Neural progenitor cell (in vitro differentiated cells): ENCODE measurements at places on chromosomes 3 and 15.

- H3K27me3 ChIP-seq: no peaks in the 10 kb centered on the region
- no peaks in the 10 kb centered on the region for H3K4me1 ChIP-seq
- no peak for DNase-seq
- H3K36me3 ChIP-seq: no peaks in the 10 kb centered on the region
- H3K4me3 ChIP-seq: no peak overlapping the region
Measured at GRCh38 chr15:39745415-39745814, 37.2 kb downstream of the FSIP1 start.

- no peaks in the 10 kb centered on the region for H3K4me1 ChIP-seq
- DNase-seq: no peak
- no peak overlapping the region for H3K4me3 ChIP-seq
- H3K27ac ChIP-seq: no peak overlapping the region
- no peaks in the 10 kb centered on the region for H3K27me3 ChIP-seq
Measured at GRCh38 chr3:78139166-78139565, 1099.3 kb downstream of the ROBO2 start.

GRCh38 chr3:24119321-24119751 is 174.2 kb downstream of the NR1D2 start:
- no peaks in the 10 kb centered on the region for H3K36me3 ChIP-seq
- no peak overlapping the region for H3K27ac ChIP-seq
- no peak for DNase-seq
- no peaks in the 10 kb centered on the region for H3K27me3 ChIP-seq
- H3K4me1 ChIP-seq: peaks cover 12% of the 10 kb centered on the region

DNA sequence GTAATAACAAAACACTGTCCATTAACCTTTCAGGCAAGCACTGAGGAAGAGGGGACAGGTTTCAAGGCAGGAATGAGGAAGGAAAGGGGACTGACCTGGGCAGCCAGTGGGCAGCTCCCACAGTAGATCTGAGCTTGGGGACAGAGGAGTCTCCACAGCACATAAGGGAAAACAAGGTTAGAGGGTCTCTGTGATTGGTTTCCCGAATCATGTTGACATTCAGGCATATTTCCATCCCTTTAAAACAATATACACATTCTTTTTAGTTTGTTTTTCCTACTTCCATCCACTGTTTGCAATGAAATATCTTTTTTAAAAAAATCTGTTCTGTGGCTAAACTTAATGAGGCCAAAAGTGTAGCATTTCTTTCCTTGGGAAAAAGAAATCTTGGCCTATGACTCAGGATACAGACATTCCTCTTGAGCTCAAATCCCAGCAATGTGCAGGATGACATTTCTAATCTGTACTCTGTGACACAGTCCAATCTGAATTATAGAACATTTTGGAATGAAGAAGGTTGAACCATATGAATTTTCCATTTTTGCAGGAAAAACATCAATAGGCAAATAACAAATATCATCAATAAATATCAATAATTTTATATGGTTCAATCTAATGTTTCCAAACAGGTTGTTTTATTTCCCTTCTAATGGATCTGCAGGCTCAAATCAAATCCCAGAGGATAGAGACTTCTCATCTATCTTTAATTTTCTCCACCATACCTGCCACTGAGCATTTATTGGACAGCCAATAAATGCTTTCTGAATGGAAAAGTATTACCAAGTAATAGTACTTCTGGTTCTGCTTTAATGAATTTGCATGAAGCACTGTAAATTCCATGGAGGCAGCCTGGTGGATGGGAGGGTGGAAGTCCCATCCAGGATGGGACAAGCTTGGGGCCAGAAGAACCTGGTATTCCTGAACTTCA is 54.1 kb downstream of the ITGB5 start:
- H3K27me3 ChIP-seq: no peaks in the 10 kb centered on the region
- H3K4me1 ChIP-seq: peaks cover 32% of the 10 kb centered on the region
- DNase-seq: no peak
- H3K27ac ChIP-seq: no peak overlapping the region

DNA sequence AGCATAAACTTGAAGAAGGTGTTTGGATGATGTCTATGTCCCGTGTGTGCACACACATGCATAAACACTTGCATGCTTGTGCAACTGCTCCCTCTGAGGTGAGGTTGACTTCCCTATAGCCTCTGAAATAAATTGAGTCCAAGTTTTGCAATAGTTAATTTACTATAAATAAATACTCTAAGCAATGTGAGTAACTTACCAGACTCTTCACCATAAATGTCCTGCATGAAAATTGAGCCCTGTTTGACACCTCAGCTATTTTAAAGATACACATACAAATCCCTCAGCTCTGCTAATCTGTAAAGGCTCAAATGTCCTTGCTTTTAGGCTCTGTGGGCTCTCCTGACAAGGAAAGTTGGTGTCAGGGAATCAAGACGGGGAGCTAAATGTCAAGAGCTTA is 37.1 kb downstream of the GJD2 start:
- no peak overlapping the region for H3K4me3 ChIP-seq
- no peak for DNase-seq
- no peak overlapping the region for H3K27ac ChIP-seq
- no peaks in the 10 kb centered on the region for H3K27me3 ChIP-seq

GRCh38 chr3:52645549-52645948 is 40.2 kb downstream of the PBRM1 start:
- H3K36me3 ChIP-seq: peaks cover 23% of the 10 kb centered on the region
- H3K4me1 ChIP-seq: no peaks in the 10 kb centered on the region
- H3K27me3 ChIP-seq: no peaks in the 10 kb centered on the region
- H3K4me3 ChIP-seq: no peak overlapping the region
- H3K27ac ChIP-seq: no peak overlapping the region
- no peak for DNase-seq

- H3K4me3 ChIP-seq: no peak overlapping the region
- H3K27ac ChIP-seq: no peak overlapping the region
- no peaks in the 10 kb centered on the region for H3K27me3 ChIP-seq
- peak; percentile 28 for DNase-seq
- H3K36me3 ChIP-seq: no peaks in the 10 kb centered on the region
Measured at GRCh38 chr3:189355481-189356201, 183.9 kb downstream of the TPRG1 start.

DNA sequence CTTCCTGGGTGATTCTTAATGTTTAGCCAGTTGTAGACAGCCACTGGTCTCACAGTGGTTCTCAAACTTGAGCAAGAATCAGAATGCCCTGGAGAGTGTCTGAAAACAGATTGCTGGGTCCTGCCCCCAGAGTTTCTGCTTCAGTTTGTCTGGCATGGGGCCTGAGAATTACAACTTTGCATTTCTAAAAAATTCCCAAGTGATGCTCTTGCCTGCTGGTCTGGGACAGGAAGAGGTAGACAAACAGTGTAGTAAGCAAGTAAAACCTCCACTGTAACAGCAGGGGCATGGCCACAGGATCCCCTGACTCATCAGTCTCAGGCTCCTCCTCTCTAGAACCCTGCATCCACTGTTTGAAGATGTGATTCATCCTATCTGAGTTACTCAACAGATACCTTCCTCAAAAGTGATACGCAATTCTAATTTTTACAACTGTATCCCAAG is 36.5 kb downstream of the DZIP1L start:
- H3K27ac ChIP-seq: no peak overlapping the region
- no peak for DNase-seq
- no peaks in the 10 kb centered on the region for H3K4me1 ChIP-seq
- H3K27me3 ChIP-seq: no peaks in the 10 kb centered on the region

- no peaks in the 10 kb centered on the region for H3K27me3 ChIP-seq
- no peak overlapping the region for H3K4me3 ChIP-seq
- DNase-seq: peak; percentile 45
- H3K4me1 ChIP-seq: peaks cover 12% of the 10 kb centered on the region
- H3K36me3 ChIP-seq: no peaks in the 10 kb centered on the region
Measured at GRCh38 chr3:126013751-126014156, 44.8 kb downstream of the ROPN1B start.

GRCh38 chr3:106842151-106842550 is 535.1 kb upstream of the CCDC54 start:
- no peaks in the 10 kb centered on the region for H3K27me3 ChIP-seq
- peaks cover 4% of the 10 kb centered on the region for H3K4me1 ChIP-seq
- H3K27ac ChIP-seq: no peak overlapping the region
- DNase-seq: no peak

GRCh38 chr3:139380575-139380974 is 8.9 kb downstream of the COPB2 start:
- no peak overlapping the region for H3K4me3 ChIP-seq
- no peak for DNase-seq
- no peaks in the 10 kb centered on the region for H3K27me3 ChIP-seq
- peaks cover 23% of the 10 kb centered on the region for H3K36me3 ChIP-seq
- H3K27ac ChIP-seq: no peak overlapping the region

GRCh38 chr3:154169796-154170110 is 48.6 kb downstream of the ARHGEF26 start:
- H3K4me3 ChIP-seq: no peak overlapping the region
- H3K36me3 ChIP-seq: no peaks in the 10 kb centered on the region
- H3K4me1 ChIP-seq: peaks cover 4% of the 10 kb centered on the region
- no peak overlapping the region for H3K27ac ChIP-seq
- no peaks in the 10 kb centered on the region for H3K27me3 ChIP-seq
- no peak for DNase-seq

DNA sequence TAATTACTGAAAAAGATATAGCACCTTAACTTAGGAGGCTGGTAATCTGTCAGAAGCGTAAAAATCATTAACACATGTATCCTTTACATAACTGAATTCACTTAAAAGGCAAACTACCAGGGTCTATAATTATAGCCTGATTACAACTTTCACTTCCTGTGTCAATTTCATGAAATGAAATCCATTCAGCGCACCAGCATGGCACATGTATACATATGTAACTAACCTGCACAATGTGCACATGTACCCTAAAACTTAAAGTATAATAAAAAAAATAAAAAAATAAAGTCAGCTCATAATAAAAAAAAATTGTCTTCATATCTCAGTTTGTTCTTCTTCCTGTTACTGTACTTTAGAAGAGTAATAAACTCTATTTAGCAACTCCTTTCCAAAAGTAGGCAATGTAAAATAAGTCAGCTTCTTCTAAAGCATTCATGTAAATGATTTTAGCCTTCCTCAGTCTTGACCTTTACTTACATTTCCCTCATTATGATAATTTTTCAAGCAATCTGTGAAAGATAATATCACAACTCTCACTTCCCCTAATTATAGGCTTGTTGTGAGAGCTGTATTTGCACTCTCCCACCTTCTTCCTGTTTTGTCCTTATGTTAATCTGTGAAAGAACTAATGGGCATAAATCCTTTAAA is 50.1 kb downstream of the KBTBD8 start:
- no peak overlapping the region for H3K4me3 ChIP-seq
- H3K27me3 ChIP-seq: no peaks in the 10 kb centered on the region
- DNase-seq: no peak

- no peaks in the 10 kb centered on the region for H3K27me3 ChIP-seq
- H3K4me1 ChIP-seq: peaks cover 17% of the 10 kb centered on the region
- DNase-seq: no peak
- no peaks in the 10 kb centered on the region for H3K36me3 ChIP-seq
- no peak within 1 kb of the TSS for H3K27ac ChIP-seq
Measured at GRCh38 chr3:108296239-108296638, at the start of gene HHLA2. Gene HHLA2 (plus strand): TSS chr3:108296548. CDS start chr3:108351814, 55,266 bp downstream.

- H3K36me3 ChIP-seq: no peaks in the 10 kb centered on the region
- H3K27ac ChIP-seq: no peak overlapping the region
- DNase-seq: no peak
- H3K27me3 ChIP-seq: no peaks in the 10 kb centered on the region
- H3K4me3 ChIP-seq: no peak overlapping the region
Measured at GRCh38 chr15:58423831-58424608, 7.8 kb upstream of the LIPC start.

DNA sequence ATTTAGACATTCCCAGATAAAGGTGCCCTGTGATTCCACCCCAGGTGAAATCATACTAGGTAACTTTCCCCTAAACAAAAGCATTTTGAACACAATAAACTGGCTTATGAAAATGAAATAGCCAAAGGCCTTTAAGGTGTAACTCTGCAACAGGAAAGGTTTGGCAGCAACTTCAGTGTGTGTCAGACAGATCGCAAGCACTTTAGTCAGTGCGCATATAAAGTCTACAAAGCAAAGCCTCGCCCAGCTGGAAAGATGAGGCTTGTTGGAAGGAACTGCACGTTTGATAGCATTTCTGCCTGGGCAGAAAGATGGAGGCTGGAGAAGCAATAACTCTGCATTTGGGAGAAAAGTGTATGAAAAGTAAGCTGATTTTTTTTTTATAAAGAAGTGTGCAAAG is 57.9 kb downstream of the PRICKLE2 start:
- DNase-seq: no peak
- H3K36me3 ChIP-seq: no peaks in the 10 kb centered on the region
- no peak overlapping the region for H3K4me3 ChIP-seq
- no peak overlapping the region for H3K27ac ChIP-seq

- H3K36me3 ChIP-seq: no peaks in the 10 kb centered on the region
- H3K27ac ChIP-seq: no peak overlapping the region
- peaks cover 10% of the 10 kb centered on the region for H3K27me3 ChIP-seq
- H3K4me1 ChIP-seq: peaks cover 47% of the 10 kb centered on the region
- no peak for DNase-seq
- no peak overlapping the region for H3K4me3 ChIP-seq
Measured at GRCh38 chr15:71314956-71315537, 199.8 kb downstream of the THSD4 start.
